CD4-positive, alpha-beta T cell treated with Interleukin-2 at 100 ng/mL for 4 hours (primary cell): ENCODE measurements at places on chromosomes 16 and 17.

- no peak for DNase-seq
Measured at GRCh38 chr17:66946251-66946650, 18.3 kb upstream of the CACNG4 start.

DNA sequence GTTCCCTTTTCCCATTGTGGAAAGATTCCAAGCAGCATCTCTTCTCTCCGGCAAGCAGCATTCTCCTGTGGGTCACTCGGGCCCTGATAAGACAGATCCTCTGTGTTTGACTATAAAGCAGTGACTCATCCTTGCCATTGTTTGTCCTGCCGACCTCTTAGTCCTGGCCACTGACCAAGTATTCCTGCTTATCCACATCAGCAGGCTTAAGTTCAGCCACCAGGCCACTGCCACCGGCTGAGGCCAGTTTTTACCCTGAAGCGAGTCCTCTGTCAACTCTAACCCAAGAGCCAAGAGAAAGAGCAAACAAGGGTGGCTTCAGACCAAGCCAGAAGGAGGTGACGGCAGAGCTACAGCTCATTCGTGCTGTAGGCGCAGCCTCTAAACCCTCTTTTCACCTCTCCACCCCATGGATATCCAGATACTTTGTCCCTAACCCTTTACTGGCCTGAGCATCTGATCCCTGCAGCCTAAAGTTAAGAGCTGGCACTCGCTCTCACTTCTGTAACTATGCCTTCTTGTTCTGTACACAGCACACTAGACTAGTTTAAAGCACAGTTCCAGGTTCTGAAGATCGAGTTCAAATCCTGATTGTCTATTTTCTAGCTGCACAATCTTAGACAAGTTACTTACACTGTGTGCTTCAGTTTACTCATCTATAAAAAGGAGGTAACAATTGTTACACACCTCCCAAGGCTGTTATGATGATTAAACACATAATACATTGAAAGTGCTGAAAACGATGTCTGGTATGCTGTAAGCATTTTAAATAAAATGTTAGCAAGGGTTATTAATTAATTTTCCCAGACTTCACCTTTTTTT, 31.0 kb downstream of the SOX9 start:
- DNase-seq = no peak

DNA sequence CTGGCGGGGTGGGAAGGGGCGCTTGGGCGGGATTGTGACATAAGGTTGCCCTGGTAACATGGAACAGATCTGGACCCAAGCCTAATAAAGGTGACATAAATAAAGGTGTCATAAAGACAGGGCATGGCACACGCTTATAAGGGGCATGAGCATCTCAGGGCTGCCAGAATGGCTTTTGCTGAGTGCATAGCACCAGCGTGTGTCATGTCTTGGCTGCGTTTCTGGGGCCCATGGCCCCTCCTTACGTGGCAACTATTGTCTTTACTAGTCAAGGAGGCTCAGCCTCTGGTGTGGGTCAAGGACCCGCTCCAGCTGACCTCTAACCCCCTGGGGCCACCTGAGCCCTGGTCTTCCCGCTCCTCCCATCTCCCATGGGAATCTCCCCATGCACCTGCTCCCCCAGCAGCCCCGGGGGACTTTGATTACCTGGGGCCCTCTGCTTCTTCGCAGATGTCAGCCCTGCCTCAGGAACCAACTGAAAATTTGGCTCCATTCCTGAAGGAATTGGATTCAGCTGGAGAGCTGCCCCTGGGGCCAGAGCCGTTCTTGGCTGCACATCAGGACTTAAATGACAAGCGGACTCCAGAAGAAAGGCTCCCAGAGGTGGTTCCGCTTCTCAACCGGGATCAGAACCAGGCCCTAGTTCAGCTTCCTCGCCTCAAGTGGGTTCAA, 13.9 kb downstream of the LRRC37B start:
- DNase-seq = no peak

GRCh38 chr17:50614471-50615051, 20.1 kb upstream of the ABCC3 start:
- DNase-seq = no peak
